Activated CD4-positive, CD25-positive, alpha-beta regulatory T cell treated with anti-CD3 and anti-CD28 coated beads, Interleukin-2, amount 50 U/mL, for 72 hours (primary cell): ENCODE measurements at places on chromosomes 11 and 22.

DNA sequence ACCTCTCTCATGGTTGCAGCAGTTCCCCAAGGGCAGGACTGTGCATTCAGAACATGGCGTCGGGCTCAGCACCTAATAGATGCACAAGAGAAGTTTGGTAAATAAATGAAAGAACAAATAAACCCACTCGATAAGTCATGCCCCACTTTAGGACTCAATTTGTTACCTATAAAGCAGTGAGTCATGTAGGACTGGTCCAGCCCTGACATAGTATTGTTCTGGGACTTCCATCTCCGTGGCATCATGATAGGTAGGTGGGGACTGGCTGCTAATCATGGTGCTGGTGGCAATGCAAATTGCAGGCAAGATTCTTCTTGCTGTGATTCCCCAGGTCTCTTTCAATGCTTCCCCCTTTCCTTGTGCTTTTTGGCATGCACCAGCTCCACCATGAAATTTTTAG is 118.2 kb upstream of the CSNK2A3 start:
- no peak for DNase-seq

- no peak for DNase-seq
Observed at GRCh38 chr11:94568200-94568599, 1.0 kb downstream of the PIWIL4 start.

DNA sequence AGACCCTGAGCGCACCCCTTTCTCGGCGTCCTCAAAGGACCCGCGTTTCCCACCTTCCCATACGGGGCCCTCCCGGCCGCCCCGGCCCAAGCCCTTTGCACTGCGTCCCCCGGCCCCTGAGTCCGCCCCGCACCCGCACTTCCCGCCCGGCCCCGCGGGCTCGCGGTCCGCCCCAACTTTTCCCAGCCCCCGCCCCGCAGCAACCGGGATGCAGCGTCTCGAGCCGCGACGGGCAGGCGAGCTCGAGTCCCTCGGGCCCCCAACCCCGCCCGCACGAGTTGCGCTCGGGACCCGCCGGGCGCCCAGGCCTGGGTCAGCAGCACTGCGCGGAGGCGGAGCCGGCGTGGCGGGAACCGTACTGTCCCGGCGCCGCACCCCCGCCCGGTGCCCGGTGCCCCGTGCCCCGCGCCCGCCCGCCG is 371 bp downstream of the SMCO4 start:
- DNase-seq, result no peak

GRCh38 chr22:40181323-40181722 is 3.6 kb downstream of the TNRC6B start:
- DNase-seq, result no peak

- no peak for DNase-seq
Observed at GRCh38 chr22:21760640-21761039, 25.0 kb upstream of the YPEL1 start.

DNA sequence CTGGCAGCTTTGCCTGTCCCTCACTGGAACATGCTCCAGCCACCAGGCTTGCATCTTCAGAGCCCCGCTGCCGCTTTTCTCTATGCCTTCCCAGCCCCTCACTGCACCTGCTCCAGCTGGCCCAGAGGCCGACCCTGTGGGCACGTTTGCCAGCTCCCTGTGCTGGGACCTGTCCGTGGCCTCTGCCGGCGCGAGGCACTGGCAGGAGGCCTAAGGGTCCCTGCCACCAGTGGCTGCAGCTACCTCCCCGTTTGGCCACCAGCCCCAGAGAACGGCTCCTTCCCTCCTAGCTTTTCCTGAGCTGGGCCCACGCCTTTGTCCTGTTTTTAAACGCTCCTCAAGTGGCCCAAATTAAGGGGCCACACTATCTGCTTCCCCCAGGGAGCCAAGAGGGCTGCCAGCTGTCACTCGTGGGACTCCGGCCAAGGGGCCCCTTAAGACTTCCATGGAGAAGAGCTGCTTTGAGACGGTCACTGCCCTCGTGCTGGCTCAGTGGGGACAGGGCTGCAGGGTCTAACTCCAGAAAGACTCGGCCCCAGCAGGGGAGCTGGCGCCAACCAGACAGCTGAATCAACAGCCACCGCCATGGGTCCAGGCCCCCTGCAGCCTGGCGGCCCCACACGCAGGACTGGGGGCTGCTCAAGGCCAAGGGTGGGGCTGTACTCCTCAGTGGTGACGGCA is 24.6 kb upstream of the WNT7B start:
- DNase-seq, result no peak

DNA sequence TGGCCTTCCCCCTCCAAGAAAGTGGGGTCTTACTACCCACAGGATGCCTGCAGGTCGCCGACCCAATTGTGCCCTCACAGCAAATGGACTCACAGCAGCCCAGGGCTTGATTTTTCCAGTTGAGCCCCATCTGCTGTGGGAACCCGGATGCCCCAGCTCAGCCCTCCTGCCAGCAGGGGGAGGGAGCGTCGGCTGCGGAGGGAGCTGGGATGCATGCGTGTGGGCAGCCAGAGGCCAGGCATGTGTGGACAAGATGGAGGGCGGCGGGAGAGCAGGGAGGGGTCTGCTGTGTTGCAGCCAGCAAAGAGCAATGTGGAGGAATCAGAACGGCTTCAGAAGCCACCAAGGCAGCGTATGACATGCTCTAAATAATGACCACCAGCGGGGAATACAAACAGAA is 41.0 kb upstream of the EIF3D start:
- DNase-seq, result no peak

- DNase-seq, result no peak
Observed at GRCh38 chr11:56855217-56855616, 106.7 kb upstream of the OR9G4 start.

- DNase-seq, result no peak
Observed at GRCh38 chr22:20128902-20129746, 2.5 kb upstream of the ZDHHC8 start.

GRCh38 chr11:57566005-57566904 is 1.2 kb downstream of the UBE2L6 start:
- no peak for DNase-seq

- DNase-seq, result no peak
Observed at GRCh38 chr11:72780296-72781062, 13.4 kb downstream of the STARD10 start.

DNA sequence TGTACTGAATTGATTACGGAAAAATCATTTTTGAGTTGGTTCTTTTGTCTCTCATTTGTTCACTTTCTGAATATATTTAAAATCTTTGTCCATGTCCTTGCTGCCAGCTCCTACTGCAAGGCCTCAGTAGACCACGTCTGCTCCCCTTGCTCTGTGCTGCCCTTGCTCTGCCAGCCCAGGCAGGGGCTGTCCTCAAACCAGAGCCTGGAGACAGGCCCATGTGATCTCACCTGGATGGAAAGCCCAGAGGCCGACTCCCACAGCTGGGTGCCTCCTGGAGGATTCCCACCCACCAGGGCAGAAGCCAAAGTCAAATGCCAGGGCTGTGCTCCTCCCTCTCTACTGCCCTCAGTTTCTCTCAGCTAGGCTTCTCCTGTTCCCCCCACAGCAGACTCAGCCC is 141.8 kb downstream of the NTM start:
- DNase-seq, result no peak

GRCh38 chr11:78039919-78040671 is 17.0 kb upstream of the KCTD14 start:
- DNase-seq, result peak; percentile 54

DNA sequence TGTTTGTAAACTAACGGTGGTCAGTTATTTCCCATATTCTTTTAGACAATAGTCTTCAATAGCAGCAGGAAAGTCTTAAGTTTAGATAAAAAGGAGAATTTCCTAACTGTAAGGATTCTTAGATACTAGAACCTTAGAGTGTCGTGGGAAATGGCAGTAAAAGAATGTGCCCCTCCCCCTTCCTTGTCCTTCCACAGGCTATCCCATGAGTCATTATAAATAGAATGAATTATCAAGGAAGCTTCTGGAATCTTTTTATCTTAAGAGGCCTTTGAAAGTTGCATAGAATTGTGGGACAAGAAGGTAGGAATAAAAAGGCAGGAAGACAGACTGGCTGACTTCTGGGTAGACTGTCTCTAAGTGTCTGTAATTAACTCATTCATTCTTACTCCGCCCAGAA is 165.2 kb upstream of the TBCEL start:
- DNase-seq, result no peak

DNA sequence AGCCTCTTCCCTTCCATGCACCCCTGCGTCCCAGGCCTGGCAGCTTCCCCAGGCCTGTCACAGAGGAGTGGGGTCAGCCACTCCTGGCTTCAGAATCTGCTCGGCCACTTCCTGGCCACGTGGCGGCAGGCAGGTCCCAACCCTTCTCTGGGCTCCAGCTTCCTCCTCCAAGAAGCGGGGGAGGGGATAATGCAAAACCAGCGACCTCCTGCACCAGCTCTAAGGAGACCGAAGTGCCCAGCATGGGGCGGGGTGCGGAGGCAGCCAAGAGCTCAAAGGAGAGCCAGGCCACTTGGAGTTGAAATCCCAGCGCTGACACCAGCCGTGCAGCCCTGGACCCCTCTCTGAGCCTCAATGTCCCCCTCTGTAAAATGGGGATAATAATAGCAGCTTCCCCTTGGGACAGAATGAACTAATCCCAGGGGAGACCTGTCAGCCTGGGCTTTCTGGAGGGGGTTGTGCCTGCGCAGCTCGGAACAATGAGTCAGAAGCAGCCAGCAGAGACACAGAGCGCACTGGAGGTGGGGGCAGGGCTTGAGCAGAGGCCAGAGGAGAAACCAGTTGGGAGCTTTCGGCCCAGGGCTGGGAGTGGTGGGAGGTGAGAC is 22.8 kb upstream of the PICK1 start:
- no peak for DNase-seq

GRCh38 chr22:39281126-39281525 is 36.3 kb upstream of the PDGFB start:
- DNase-seq, result no peak

DNA sequence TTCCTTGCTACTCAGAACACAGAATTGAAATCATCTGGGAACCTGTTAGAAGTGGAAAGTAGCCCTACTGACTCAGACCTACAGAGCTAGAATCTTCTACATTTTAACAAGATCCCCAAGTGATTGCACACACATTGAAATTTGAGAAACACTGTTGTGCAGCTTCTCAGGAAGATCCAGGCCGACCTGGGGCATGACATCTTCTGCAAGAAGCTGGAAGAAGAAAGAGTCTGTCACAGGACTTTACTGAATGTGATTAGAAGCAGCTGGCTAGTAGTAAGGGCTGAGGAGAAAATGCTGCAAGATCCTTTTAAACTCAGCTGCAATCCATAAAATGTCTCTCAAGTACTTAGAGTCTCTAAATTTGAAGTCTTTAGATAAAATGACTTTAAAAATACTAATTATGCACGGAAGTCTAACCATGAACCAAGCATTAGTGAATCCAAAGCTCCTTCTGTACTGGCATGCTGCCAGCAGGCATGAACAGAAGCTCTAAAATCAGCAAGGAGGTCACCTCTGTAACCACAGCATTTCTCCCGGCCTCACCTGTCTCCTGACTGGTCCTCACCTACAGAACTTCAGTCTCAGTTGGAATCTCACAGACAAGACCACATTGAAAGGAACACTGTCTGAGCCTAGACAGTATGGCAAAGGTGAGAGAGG is 85.0 kb downstream of the SERGEF start:
- DNase-seq, result no peak

GRCh38 chr11:47724041-47724729 is 9.0 kb upstream of the AGBL2 start:
- no peak for DNase-seq

DNA sequence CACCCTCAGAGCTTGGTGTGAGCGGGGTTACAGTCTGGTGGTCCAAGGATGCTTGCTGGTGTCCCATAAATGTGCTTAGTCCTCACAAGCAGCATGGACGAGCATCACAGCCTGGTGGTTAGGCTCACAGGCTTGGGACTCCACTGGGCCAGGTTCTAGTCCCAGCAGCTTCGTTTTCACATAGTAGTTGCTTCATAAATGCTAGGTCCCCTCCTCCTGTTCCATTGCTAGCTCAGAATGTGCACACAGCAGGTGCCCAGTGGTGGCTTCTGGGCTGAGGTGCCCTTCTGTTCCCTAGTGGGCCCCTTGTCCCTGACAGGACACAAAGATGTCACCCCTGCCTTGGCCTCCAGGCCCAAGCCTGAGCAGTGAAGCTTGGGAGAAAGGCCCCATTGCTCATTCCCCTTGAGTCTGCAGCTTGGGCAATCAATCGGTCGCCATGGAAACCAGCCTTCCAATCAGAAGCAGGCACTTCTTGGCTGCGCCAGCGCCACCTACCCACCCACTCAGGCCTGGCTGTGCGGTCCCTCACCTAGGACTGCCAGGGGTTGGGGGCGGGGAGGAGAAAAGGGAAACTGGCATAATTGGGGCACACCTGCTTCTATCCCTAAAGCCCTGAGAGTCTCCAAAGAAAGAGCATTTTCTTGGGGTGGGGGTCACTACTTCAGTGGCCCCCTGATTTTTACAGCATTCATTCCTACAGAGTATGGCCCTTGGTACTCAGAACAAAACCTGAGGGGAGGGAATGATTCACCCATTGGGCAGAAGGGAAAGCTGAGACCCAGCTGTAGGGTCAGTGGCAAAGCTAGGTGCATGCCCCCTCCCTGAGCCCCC is 48.1 kb downstream of the CYTH4 start:
- no peak for DNase-seq

GRCh38 chr11:114098927-114099326 is 39.4 kb downstream of the ZBTB16 start:
- no peak for DNase-seq

GRCh38 chr11:1295086-1295485 is 14.3 kb downstream of the TOLLIP start:
- no peak for DNase-seq

GRCh38 chr11:76395296-76395695 is 14.2 kb downstream of the GVQW3 start:
- no peak for DNase-seq

- no peak for DNase-seq
Observed at GRCh38 chr11:67163006-67163405, 43.9 kb downstream of the KDM2A start.

- no peak for DNase-seq
Observed at GRCh38 chr22:48570912-48571311, 1256.8 kb downstream of the BRD1 start.

- no peak for DNase-seq
Observed at GRCh38 chr11:15775797-15776196, 580.5 kb downstream of the SOX6 start.

DNA sequence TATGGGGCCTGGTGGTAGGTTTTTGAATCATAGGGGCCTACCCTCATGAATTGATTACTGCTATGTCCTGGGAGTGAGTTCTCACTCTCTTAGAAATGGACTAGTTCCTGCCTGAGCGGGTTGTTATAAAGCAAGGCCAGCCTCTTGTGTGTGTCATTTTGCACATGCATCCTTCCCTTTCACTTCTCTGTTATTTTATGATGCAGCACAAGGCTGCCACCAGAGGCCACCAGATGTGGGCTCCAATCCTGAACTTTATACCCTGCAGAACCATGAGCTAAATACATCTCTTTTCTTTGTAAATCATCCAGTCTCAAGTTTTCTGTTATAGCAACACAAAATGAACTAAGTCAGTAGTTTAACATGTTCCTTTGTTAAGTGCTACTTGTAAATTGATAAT is 251.4 kb downstream of the BLID start:
- no peak for DNase-seq

- DNase-seq, result no peak
Observed at GRCh38 chr11:107898270-107898669, 30.0 kb upstream of the RAB39A start.

GRCh38 chr11:19276859-19277808 is 36.4 kb upstream of the E2F8 start:
- DNase-seq, result no peak
